ENCODE measurements at places on chromosomes 13 and 19.

DNA sequence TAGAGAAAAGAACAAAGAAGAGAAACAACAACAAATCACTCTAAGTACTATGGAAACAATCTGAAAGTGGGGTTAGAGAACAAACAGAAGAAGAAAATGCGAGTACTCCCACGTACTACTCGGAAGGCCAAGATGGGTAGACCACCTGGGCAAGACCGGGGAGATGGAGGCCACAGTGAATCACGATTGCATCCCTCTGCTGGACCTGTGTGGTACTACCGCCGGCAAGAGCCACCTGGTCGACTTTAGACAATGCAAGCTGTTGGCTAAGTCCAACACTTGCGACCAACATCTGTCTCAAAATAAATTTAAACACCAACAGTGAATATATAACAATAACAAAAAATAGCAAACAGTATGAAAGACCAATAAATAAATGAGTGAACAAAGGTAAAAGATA, 45.5 kb upstream of the ZNF91 start:
- no peak for DNase-seq

GRCh38 chr19:23783636-23784035, 24.9 kb upstream of the ZNF681 start:
- DNase-seq, result no peak

- no peak for DNase-seq
Observed at GRCh38 chr13:37109051-37109678, 3.7 kb upstream of the CSNK1A1L start.

DNA sequence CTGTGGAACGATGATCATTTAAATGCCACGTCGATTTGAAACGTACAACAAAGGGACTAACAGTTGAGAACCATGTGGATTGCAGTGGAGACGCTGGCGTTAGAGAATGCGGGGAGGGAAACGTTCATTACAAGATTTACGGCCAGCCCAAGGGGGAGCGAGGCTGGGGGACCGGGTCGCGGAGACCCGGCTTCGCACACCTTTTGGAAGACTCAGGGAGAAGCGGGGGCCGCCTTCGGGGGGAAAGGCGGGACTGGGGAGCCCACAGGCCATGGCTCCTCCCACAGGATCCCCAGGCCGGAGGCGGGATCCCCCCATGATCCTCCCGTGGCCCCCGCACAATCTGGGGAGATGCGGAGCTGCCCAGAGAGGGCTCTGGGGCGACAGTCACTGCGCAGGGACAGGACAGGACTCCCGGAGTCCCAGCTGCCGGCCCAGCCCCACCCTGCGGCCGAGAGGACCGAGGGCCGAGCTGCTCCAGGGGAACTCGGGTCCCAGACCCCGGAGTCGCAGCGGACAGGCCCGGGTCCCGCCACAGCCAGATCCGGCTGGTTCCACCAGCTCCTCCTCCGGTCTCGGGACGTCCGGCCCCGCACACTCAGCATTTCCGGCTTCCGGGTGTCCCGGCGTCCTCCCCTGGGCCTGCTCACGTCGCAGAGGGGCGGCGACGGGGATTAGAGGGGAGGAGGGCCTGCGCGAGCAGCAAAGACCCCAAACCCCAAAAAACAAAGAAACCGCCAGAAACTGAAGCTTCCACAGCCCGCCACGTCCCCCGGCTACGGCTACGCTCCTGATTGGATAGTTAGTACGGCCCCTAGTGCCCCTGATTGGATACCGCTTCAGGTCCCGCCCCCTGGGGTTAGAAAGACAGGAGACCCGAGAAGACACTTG, 21.1 kb upstream of the OR10H1 start:
- peak; percentile 91 for DNase-seq

- no peak for DNase-seq
Observed at GRCh38 chr13:26987486-26988013, 184.1 kb downstream of the USP12 start.

GRCh38 chr19:30163663-30164062, 208.5 kb upstream of the ZNF536 start:
- DNase-seq, result no peak

DNA sequence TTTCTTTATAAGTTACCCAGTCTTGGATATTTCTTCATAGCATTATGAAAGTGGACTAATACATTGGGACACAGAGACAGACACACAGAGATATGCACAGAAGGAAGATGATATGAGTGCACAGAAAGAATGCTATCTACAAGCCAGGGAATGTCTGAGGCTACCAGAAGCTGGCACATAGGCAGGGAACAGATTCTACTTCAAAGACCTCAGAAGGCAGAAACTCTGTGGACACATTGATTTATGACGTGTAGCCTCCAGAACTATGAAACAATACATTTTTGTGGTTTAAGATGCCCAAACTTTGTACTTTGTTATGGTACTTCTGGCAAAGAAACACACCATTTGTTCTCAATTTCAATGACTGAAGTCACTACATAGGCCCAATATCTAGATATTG, 556.7 kb downstream of the PCDH9 start:
- no peak for DNase-seq

GRCh38 chr19:1008268-1009040, 8.2 kb downstream of the GRIN3B start:
- DNase-seq, result no peak

DNA sequence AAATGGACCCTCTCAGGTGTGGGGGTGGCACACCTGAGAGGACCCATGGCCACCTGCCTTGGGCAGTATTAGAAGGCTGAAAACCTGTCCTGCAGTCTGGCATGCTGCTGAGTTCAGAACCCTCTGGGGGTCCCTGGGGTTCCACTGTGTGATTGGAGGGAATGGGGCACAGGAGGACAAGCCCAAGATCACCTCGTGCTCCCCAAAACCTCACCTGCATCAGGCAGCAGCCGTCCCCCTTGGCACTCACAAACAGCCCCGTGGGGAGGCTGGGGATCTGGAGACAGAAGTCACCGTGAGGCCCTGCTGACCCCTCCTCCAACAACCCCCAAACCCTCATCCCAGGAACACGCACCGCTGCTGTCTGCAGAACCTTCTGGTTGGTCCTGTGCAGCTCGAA, 14.5 kb downstream of the F2RL3 start:
- DNase-seq, result no peak

DNA sequence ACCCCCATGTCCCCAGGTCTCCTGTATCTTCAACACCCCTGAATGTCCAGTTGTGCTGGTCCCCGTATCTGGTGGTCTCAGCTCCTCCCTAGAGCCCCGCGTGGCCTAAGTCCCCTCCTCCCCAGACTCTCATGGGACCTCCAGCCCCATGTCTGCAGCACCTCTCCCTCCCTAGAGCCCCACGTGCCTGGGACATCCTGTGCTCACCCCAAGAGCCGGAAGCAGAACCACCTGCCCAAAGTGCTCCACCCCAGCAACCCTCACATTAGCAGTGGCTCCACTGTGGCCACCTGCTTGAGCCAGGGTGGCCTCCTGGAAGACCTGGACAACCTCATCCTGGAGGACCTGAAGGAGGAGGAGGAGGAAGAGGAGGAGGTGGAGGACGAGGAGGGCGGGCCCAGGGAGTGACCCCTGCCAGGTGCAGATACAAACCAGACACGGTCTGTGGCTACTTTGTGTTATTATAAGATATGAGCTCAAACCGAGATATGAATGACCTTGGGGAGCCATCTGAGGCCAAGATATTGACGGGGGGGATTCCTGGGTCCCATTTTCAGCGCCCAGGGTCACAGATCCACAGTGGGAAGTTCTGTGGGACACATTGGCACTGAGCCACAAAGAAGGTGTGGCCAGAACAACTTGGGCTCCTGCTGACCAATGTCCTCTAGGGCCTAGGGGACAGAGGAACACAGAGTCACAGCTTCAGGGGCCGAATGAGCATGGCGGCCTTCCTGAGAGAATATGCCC, 6.0 kb downstream of the SHFL start:
- DNase-seq, result no peak

DNA sequence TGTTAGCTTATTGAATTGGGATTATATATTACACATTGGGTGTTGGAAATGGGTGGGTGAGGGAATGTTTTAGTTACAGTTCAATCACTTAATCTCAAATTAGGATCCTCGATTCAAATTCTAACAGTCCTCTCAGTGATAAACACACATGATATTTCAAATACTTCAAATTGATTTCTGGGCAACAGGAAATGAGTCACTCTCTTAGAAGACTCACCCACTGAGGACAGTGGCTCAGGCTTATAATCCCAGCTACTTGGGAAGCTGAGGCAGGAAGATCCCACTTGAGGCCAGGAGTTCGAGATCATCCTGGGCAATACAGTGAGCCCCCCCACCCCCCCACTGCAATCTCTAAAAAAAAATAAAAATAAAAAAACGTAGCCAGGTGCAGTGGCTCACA, 435.3 kb downstream of the KLF12 start:
- no peak for DNase-seq

DNA sequence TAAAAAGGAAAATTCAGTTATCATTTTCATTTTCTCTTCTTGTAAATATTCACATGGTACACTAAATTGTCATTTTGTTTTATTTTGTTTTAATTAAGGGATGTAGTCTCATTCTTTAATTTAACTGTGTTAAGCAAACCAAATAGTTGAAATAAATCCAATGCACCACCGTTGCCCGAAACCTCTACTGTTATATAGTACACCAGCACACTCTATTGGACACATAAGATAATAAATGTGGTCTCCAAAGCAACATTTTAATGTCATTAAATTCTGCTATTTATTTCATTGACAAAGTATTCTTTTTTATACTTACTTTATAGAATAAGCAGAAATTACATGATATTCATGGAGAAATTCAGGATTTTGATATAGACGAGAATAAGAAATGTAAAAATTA, 156.4 kb upstream of the FREM2 start:
- no peak for DNase-seq

GRCh38 chr19:43738780-43739211, 16.0 kb downstream of the SMG9 start:
- no peak for DNase-seq

GRCh38 chr13:21208652-21209154, 32.2 kb downstream of the MRPL57 start:
- DNase-seq, result no peak

DNA sequence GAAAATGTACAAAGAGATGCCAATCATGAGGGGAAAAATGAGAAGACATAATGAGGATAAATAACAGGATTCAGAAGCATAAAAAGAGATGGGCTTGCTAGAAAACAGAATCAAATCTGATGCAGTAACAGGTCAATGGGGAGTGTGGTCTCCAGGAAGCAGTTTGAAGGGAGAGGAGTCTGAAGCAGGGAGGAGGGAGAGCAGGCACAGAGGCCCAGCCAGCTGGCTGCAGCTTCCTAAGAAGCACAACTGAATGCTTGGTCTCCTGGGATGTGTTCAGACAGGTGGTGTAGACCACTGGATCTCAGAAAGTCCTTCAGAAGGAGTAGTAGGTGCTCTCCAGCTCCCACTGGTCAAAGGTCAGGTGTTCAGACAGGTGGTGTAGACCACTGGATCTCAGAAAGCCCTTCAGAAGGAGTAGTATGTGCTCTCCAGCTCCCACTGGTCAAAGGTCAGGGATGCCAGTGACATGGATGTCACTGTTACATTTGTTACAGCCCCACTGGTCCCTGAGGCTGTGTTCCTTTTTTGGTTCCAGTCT, 68.3 kb upstream of the UBAC2 start:
- DNase-seq, result no peak

DNA sequence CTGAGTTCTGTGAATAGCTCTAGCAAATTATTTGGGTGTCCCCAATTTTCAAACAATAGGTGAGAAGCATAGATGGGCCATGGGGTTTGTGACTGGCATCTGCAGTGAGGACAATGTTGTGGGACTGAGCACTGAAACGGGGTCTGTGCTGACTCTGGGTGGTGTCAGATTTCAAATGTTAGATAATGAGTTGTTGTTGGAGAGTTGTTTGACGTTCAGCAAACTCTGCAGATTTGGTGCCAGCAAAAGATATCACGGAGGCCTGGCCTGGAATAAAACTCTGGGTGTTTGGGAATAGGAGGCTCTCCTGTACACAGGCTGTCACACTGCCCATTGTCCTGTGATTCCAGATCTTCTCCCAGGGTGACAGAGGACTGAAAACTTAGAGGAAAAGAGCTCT, 2.9 kb downstream of the ZNF90 start:
- no peak for DNase-seq

DNA sequence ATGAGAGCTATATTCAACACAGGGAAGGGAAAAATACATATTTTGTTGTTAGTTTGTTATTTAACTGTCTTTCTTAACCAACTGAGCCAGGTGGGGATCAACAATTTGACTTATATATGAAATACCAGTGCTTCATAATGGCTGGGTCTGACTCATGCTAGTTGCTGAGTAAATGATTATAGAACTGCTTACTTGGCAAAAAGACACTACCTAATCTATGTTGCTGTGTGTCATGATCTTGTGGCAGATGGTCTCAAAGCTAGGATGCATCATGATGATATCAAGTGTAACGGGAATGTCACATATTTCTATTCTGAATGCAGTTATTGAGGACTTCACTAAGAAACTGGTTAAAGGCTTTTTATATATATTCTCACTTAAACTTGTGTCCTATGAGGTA, 727.4 kb upstream of the SLITRK1 start:
- DNase-seq, result no peak

GRCh38 chr13:33242984-33243617, 42.5 kb downstream of the STARD13 start:
- DNase-seq, result no peak

- DNase-seq, result no peak
Observed at GRCh38 chr19:38833092-38833425, 1.5 kb upstream of the ECH1 start.

DNA sequence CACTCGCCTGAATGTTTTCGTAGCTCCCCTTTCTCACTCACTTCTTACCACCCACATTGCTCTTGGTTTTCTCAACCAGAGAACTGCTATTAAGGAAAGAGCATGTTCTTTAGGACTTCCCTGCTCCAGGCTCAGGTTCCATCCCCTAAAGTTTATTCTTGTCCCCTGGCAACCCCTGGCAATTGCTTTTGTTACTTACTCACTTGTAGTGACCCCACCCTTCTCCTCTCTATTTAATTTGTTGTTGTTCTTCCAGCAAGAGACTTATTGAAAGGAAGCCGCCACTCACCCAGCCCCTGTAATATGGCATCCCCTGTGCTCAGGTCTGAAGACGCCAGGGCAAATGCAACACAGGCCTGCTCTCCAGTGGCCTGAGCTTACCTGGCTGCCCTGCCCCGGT, 233.7 kb upstream of the SOX21 start:
- DNase-seq, result no peak

- DNase-seq, result no peak
Observed at GRCh38 chr13:21075379-21076249, 14.2 kb upstream of the LATS2 start.

GRCh38 chr19:5903624-5904351, at the start of gene NDUFA11:
Gene NDUFA11, minus strand, starts transcription at chr19:5903790. Its CDS starts 82 bp downstream, at chr19:5903708.
- DNase-seq, result peak; percentile 95

All from stimulated activated CD4-positive, alpha-beta T cell treated with anti-CD3 and anti-CD28 coated beads, Interleukin-2, amount 100 ng/mL, for 4 hours (primary cell).